Esophagus squamous epithelium (tissue), 5 donors: ENCODE measurements at places on chromosomes 5 and 9.

DNA sequence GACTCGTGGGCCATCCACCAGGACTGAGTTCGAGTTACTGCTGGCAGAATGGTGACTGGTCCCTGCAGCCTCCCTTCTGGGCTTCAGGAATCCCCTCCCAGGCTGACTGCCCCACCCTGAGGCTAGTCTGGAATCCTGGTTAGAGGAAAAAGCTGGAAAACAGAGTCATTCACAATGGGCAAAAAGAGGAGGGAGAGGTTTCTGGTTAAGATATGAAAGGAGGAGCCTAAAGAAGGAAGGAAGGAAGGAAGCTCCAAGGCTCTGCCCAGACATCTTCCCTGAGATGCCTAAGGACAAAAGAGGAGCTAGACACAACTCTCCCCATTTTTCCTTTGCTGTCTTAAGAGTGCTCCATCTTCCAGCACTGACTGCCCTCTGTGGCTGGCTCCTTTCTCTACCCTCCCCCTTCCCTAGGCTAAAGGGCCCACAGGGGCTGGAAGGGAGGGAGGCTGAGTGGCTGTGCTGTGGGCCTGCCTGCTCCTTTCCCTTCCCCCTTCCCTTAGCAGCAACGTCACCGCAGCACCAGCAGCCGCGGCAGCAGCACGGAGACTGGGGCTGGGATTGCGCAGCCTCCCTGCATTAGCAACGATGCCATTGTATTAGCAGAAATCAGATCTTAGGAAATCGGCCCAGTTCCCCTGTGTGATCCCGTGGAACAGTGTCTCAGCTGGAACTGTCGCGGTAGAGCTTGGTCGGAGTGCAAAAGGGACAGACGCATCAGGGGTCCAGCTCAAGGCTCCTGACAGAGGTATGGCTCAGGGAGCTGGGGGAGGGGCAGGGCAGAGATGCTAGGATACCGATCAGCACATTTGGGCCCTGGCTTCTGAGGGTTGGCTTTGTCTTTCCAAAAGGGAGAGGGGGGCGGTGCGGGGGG lies 48.7 kb downstream of the RUSC2 start:
- no peak for DNase-seq

DNA sequence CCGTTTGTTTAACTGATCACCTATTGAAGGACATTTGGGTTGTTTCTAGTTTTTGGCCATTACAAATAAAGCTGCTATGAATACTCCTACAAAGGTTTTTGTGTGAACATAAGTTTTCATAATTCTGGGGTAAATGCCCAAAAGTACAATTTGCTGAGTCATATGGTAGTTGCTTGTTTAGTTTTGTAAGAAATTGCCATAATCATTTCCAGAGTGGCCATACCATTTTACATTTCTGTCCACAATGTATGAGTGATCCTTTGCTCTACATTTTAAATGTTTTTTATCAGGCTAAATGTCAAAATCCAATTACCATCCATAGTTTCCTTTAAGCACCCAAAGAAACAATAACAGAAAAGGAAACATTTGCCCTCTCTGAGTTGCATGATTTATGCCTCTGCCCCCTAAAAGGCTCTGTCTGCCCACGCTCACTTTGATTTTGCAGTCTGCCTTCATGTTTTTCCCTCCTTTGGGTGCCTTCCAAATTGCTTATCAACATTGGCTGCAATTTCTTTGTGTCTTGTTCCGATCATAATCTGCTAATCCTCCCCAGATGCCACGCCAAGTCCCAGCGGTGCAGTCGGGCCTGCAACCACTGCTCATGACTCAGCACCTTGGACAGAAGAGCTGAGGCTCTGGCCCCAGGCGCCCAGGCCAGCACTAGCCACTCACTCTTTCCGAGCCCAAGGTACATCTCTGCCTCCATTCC lies 339.2 kb downstream of the PIK3R1 start:
- no peak for DNase-seq

GRCh38 chr5:168961681-168962080 lies 339.3 kb downstream of the SLIT3 start:
- DNase-seq, result no peak

DNA sequence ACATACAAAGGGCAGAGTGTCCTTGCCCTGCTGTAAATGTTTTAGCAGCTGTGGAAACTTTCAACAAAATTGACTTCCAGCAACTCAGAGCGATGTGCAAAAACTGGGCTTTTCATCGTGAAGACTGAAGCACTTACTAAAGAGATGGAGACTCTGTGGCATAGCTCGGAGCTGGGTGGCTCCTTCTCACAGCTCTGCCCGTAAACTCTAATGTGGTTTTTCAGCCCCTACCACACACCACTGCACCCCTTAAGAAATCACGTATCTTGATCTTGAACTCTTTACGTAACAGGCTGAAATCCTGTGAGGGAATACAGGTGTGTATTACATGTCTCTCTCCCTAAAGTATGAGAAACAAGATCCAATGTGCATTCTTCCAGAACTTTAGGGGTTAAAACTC lies 124.4 kb downstream of the MEF2C start:
- no peak for DNase-seq

DNA sequence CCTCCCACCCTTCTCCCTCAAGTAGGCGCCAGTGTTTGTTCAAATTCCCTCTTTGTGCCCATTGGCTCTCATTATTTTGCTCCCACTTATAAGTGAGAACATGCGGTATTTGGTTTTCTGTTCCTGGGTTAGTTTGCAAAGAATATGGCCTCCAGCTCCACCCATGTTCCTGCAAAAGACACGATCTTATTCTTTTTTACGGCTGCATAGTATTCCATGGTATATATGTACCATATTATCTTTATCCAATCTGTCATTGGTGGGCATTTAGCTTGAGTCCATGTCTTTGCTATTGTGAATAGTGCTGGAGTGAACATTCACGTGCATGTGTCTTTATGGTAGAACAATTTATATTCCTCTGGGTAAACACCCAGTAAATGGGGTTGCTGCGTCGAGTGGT lies 63.0 kb upstream of the OTULINL start:
- DNase-seq, result no peak

DNA sequence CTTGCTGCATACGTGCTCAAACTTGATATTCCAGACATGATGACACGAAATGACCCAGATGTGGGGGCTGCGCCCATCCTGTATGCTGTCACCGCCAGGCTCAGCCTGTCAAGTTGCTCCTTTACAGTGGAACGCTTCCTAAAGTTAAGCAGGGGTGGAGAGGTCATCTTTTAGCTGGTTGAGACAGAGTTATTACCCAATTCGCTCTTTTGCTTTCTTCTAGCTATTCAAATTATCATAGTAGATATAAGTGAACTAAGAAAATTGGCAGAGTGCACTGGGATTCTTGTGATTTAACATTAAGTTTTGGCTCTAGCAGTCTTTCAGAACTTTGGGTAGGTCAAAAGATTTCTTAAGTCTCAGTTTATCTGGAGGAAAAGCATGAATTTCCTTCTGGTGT lies 69.8 kb upstream of the BASP1 start:
- no peak for DNase-seq

- no peak for DNase-seq
Observed at GRCh38 chr5:139906661-139907060, 111.1 kb downstream of the PSD2 start.

DNA sequence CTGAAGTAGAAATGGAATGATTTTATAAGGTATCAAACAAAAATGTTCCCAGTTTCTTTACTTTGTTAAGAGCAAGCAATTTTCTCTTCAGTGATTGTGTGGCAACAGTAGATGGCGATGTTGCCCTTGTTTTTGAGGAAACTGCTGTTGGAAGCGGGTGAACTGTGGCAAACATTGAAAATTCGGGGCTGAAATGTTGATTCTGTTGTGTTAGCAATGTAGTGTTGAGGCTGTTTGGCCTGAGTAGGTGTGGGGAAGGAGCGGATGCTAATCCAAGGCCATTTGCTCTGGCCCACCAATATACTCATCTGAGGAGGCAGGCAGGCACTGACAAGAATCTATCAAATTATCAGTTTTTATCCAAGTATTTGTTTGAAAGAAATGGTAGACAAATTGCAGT lies 129.8 kb downstream of the SLC12A2 start:
- no peak for DNase-seq

- DNase-seq, result no peak
Observed at GRCh38 chr5:127906562-127907204, 176.9 kb upstream of the SLC12A2 start.

DNA sequence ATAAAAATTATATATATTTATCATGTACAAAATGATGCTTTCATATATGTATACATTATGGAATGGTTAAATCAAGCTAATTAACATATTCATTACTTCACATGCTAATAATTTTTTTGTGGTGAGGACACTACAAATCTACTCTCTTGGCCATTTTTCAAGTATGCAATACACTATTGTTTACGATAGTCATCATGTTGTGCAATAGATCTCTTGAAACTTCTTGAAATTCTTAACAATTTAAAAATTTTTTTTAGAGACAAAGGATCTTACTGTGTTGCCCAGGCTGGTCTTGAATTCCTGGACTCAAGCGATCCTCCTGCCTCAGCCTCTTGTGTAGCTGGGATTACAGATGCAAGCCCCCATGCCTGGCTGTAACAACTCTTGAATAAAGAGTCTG lies 45.2 kb upstream of the SHOC1 start:
- DNase-seq, result no peak

GRCh38 chr9:73011181-73011750 lies 58.4 kb upstream of the ALDH1A1 start:
- DNase-seq, result no peak
